Activated CD4-positive, alpha-beta T cell treated with anti-CD3 and anti-CD28 coated beads, Interleukin-2, amount 50 U/mL, for 24 hours (primary cell): ENCODE measurements at places on chromosomes 3 and 15.

DNA sequence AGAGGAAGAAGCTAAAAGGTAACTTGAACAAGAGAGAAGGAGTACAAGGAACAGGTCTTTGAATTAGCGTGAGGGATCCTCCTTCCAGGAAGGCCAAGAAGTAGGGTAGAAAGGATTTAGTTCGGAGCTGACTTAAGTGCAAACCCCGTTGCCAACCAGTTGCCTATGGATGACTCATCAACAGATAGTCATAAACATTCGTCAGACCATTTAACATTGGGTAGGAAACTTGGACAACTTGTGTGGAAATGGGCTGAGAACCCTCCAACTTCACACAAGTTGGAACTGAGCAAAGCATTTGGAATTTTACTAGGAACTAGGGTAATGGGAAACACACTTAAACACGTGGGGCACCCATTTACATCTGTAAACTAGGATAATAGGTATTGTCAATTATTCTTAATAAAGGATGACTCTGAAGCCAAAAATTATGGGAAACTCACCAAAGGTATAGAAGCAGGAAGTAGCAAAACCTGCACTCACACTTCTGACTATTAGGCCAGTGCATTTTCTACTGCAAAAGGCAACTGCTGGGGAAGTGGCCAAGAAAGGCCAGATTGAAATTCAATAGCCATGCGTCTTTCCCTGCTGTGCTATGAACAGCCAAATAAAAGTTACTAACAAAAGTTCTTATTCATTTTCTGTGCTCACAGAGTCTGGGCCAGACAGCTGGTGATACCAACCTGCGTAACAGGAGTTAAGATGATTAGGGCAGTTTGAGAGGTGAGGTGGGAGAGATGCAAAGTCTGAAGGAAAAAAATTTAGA, 174.5 kb upstream of the TMC3 start:
- DNase-seq: no peak

- DNase-seq: no peak
Measured at GRCh38 chr15:58065445-58066041, at the start of gene ALDH1A2. Gene ALDH1A2, minus strand, starts transcription at chr15:58065711. Its CDS starts 61 bp downstream, at chr15:58065650.

DNA sequence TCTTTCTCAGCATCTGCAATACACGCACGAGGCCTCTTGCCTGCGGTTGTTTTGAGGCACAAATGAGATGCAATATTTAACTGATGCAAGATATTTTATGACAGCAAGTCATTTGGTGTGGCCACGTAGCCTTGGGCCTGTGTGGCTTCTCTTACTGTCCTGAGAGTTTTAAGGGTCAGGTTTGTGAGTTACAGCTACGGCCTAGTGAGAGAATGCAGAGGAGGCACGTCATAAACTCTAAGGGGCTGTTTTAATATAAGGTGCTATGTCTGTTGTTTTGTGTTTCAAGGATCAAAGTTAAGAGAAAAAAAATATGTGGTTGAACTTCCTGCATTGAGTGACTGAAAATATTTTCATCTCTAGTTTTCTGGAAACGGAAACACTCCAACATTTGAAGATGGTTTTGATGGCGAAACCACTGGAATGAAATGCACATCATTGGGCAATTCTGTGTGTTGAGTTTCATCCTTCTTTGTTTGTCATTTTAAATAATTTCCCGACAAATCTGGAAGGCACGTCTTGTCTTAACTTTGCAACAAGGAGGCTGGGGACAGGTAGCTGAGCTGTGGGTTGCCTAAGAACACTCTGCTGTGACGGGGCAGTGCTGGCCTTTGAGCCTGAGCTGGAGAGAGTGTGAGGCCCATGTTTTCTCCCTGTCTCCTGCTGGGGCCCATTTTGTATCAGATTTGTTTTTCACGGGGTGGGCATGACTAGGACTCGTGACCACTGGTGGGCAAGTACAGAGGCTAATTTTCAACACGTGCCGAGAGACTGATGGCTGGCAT, 5.1 kb downstream of the APBA2 start:
- no peak for DNase-seq

GRCh38 chr3:24012589-24013269, 67.6 kb downstream of the NR1D2 start:
- no peak for DNase-seq

GRCh38 chr3:101387351-101387750, 67.0 kb upstream of the IMPG2 start:
- no peak for DNase-seq

GRCh38 chr15:48954538-48954937, 9.2 kb downstream of the SHC4 start:
- no peak for DNase-seq

DNA sequence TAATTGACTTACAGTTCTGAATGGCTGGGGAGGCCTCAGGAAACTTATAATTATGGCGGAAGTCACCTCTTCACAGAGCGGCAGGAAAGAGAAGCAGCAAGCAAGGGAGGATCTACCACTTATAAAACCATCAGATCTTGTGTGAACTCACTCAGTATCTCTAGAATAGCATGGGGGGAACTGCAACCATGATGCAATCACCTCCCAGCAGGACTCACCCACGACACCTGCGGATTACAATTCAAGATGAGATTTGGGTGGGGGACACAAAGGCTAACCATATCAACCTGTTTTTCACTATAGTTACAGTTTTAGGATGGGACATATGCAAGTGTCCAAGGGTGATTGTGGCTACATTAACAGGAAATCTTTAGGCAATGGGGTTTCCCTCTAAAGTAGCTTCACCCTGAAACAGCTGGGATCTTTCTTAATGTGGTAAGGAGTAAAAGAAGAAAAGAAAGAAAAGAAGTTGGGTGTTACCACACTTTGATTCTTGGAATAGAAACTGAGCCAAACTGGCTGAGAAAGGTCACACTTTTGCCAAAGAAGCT, 453.8 kb downstream of the OTOL1 start:
- no peak for DNase-seq

- no peak for DNase-seq
Measured at GRCh38 chr3:188220988-188221818, 67.2 kb downstream of the LPP start.

DNA sequence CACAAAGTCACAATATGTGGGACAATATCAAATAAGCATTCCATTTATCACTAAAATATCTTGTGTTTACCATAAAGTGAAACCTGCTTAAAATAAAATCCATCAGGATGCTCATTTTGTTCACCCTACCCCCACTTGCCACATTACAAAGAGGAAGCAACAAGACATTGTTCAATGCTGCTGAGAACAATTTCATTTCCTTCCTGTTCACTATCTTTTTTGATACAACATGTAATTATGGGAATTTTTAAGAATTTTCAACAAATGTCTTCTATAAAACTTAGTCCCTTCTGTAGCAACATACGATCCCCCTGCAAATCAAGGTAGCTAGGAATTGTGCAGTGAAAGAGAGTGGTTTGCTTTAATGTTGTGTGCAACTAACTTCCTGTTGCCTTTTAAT, 34.9 kb upstream of the GPR160 start:
- no peak for DNase-seq

- no peak for DNase-seq
Measured at GRCh38 chr3:176579711-176580185, 617.5 kb downstream of the TBL1XR1 start.

DNA sequence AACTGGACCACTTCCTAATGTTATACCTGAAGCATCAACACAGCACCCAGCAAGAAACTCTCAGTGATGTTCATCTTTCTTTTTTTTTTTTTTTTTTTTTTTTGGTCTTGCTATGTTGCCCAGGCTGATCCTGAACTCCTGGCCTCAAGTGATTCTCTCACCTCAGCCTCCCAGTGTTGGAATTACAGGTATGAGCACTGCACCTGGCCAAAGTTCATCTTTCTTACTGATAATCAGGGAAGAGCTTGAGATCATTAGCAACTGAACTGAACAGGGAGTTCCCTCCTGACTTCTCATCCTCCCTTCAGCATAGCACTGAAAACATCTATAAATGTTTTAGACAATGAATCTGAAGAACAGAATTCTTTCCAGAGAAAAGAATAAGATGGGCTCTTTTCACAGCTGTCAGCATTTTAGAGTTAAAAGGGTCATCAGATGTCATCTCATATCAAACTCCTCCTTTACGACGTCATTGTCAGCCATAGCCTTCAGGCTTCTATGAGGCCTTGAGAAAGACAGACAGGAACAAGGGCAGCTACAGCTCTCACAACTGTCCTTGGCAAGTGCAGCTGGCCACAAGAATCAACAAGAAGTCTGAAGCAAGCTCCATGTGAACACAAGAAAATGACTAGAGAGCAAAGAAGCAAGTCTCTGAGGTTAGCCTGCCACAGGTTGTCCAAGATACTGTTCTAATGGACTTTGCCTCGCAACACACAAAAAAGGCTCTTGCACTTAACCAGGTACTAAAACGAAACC, 33.8 kb downstream of the SCAP start:
- no peak for DNase-seq

DNA sequence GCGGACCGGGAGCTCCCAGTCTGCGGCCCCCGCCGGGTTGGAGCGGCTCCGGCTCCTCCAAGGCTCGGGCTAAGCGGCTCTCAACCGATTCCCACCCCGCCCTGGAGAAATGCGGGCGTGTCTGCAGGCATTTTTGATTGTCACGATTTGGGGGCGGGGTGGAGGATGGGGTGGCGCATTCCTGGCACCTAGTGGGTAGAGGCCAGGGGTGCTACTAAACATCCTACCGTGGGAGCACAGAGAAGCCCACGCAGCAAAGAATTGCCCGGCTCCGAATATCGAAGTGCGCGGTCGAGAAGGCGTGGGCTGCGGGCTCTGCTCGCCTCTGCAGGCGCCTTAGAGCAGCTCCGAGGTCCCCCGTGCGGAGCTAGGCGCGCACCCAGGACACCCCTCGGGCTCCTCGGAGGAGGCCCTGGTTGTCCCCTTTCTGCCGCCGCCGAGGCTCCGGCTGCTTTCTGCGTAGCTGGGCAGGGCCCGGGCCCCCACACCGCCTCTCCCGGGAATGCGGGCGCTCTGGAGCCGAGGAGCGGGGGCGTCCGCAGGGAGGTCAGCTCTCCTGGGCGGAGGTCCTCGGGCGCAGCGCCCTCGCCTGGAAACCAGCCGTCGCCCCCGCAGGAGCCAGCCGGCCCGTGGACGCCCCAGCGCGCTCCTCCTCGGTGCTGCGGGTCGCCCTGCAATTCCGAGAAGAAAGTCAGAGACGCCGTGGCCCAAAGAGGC, 16.5 kb upstream of the LAMP3 start:
- DNase-seq: no peak

- DNase-seq: no peak
Measured at GRCh38 chr15:71117714-71118305, 2.5 kb downstream of the THSD4 start.

DNA sequence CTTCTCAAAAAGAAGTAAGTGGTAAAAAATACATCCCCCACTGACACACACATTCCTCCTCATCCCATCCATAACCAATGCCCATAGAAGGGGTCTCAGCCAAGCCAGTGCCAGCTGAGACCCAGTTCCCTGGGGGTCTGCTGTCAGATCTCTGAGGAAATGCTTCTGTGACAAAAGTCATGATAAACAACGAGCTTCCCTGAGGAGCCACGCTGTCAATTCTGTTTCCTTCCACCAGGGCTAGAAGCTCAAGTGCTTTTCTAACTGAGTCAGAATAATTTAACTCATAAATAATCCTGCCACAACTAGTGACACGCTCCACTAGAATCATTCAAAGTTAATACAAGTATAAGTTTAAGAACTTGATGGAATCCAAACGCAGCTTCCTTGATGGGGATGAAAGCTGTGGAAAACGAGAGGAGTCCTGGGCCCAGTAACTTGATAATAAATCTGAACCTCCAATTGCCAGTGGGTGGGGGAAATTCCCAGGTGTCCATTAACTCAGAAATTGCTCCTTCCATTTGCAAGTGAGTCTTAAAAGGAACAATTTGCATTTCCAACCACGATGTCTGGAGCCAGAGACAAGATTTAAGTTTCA, 348.7 kb upstream of the LMCD1 start:
- no peak for DNase-seq

DNA sequence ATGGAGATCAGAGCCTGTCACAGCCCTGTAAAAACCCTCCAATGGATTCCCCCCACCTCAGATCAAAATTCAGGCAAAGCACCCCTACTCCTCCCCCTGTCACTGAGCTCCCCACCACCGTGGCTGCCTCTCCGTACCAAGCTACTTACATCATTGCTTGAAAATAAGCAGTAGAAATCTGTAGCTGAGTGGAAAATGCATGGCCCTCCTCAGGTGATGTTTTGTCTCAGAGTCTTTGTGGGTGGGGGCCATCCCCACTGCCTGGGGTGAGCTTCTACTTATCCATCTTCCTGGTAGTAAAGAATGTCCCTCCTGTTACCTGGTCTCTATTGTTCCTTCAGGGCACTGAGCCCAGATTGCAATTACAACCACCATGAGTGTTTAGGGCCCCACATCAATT, 34.5 kb downstream of the SLCO2A1 start:
- no peak for DNase-seq

DNA sequence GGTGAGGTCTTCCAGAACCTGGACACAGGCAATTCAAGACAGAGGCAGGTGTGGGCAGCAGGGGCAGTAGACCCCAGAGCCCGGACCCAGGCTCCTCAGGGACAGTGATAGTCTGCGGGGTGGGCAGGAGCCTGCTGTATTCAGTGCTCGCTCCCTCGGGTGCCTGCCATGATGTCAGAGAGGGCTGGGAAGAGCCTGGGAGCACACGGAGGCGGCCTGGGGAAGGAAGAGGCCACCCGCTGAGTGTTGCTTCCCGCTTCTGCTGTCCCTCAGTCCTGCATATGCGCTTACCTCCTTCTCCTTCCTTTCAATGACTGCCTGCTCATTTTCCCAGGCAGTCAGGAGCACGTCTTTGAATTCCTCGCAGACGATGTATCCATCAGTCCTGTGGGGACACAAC, 22.8 kb downstream of the TMEM43 start:
- DNase-seq: no peak

- no peak for DNase-seq
Measured at GRCh38 chr3:39228496-39228895, 36.1 kb upstream of the XIRP1 start.

GRCh38 chr15:62719316-62719715, 323.2 kb upstream of the TPM1 start:
- DNase-seq: no peak

GRCh38 chr3:19183584-19183983, 35.3 kb downstream of the KCNH8 start:
- no peak for DNase-seq

GRCh38 chr3:101999177-101999779, 150.0 kb downstream of the NFKBIZ start:
- DNase-seq: no peak

DNA sequence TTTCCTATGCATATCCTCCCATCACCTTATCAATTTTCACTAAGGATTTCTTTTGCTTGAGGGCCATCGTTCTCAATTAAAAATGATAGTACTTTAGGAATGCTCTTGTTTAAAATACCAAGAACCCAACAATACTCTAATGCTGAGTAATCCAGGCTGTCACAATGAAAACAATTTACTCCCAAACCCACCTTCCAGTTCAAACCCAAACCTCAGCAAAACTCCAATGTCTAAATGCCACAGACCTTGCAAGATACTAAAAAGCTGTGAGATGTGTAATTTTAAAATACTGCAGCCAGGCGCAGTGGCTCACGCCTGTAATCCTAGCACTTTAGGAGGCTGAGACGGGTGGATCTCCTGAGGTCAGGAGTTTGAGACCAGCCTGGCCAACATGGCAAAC, 889.8 kb downstream of the ROBO1 start:
- no peak for DNase-seq

GRCh38 chr3:113249111-113249510, 37.8 kb downstream of the BOC start:
- DNase-seq: no peak

GRCh38 chr15:53216036-53216435, 425.9 kb upstream of the ONECUT1 start:
- no peak for DNase-seq

GRCh38 chr3:37494216-37494615, 319.8 kb upstream of the LRRFIP2 start:
- no peak for DNase-seq

GRCh38 chr3:157079676-157080369, 80.1 kb downstream of the CCNL1 start:
- DNase-seq: no peak

GRCh38 chr3:183074261-183074660, 25.0 kb downstream of the MCCC1 start:
- DNase-seq: no peak
